ENCODE measurements at places on chromosomes 4 and X. TPM values are rescaled to one million over a fixed set of nuclear protein-coding genes. Genes with fewer than 3 reads are reported as not detected.

GRCh38 chr4:163693211-163693610 lies 198.7 kb downstream of the TMA16 start:
- DNase-seq, result no peak

GRCh38 chr4:98679738-98680137 lies 21.3 kb upstream of the TSPAN5 start:
- DNase-seq, result no peak

The STPG2 gene
- not detected for polyA plus RNA-seq

DNA sequence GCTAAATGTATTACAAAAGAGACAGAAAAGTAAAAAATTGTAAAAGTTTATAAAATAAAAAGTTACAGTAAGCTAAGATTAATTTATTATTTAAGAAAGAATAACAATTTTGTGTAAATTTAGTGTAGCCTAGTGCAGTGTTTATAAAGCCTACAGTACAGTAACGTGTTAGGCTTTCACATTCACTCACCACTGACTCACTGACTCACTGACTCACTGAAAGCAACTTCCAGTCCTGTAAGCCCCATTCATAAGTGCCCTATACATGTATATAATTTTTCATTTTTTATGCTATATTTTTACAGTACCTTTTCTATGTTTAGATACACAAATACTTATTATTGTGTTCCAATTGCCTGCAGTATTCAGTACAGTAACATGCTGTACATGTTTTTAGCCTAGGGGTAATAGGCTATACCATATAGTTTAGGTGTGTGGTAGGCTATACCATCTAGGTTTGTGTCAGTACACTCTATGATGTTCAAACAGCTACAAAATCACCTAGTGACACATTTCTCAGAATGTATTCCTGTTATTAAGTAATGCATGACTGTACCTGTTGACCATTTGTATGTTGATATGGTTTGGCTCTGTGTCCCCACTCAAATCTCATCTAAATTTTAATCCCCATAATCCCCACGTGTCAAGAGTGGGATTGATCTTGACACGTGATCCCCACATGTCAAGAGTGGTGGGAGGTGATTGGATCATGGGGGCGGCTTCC lies 57.9 kb downstream of the CFAP299 start:
- DNase-seq, result peak; percentile 12

The PNMA5 gene
- polyA plus RNA-seq, result not detected

- no peak for DNase-seq
Measured at GRCh38 chrX:37580080-37580479, 8.6 kb downstream of the LANCL3 start.

The TKTL2 gene
- not detected for polyA plus RNA-seq

DNA sequence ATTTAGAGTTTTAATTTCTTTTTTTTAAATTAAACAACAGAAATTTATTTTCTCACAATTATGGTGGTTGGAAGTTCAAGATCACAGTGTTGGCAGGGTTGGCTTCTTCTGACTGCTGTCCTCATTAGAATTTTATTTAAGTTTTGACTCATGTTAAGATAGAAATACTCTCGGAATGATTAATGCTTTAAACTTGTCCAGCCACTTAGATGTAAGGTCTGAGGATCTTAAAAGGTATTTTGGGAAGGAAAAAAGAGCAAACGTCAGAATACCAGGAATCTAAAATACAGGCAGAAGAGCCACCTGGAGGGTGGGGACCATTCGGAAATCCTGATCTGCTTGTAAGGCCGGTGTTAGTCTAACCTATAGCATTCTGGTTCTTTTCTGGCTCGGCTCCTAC lies 423.0 kb upstream of the MAGEB2 start:
- no peak for DNase-seq
